ENCODE measurements at places on chromosomes 1 and 21.

DNA sequence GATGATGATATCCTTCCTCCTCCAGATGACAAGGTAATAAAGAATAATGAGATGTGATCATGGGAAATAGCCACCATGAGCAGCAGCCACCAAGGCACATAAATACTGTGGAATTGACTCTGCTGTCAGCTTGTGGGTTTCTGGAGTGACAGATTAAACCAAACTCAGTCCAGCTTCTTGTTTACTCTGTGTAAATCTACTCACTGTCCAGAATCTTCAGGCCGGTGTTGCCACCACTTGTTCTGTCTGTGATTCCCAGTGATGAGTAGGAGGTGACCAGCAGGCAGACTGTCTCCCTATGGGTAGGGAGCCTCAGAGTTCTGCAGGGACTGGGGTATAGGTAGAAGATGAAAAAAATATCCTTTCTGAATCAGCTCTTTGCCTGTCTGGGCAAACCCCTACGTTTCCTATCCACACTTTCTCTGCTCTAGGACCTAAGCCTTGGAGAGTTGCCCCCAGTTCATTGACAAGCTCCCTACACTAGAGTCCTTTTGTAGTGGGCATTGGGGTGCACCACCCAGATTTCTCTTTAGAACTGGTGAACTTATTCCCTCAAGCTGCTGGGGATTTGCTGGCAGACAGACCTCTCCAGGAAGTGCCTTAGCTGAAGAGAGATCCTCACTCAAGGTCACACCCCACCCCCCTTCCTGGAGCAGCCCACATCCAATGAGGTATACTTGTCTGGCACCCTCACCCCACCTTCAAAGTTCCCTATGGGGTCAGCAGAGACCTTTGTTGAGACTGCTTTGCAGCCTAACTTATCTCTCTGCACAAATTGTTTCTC, 47.6 kb downstream of the ATP1A1 start:
- DNase-seq = no peak

DNA sequence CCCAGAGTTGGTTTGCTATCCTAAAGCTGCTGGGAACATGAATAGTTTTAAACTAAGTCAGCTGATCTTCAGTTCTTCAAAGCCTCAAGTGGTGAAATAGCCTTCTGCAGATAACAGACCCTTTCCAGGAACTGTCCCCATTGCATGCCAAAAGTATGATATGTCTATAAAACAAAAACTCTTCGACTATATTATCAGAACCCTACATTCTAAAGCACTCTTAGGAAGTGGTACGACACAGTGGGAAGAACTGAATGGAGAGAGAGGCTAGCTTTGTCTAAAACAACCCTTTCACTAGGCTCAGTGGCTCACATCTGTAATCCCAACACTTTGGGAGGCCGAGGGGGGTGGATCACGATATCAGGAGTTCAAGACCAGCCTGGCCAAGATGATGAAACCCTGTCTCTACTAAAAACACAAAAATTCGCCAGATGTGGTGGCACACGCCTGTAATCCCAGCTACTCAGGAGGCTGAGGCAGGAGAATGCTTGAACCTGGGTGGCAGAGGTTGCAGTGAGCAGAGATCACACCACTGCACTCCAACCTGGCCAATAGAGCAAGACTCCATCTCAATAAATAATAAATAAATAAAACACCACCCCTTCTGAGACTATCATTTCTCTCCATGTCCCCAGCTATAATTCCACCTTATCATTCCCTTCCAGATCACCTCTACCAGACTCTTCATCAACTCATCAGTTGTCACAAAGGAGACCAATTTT, 2.2 kb upstream of the FRRS1 start:
- DNase-seq = no peak

DNA sequence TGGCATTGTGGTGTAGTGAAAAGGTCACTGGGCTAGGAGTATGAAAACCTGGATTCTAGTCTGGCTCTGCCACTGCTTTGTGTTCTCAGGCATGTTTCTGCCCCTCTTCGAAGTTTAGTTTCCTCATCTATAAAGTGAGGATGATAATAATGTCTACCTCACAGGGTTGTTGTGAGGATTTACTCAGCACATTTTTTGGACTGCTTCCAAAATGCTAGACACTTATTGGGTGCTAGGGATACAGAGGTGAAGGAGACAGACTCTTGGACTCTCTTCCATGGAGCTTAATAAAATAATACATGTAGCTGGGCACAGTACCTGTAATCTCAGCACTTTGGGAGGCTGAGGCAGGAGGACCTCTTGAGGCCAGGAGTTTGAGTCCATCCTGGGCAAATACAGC, 3.6 kb downstream of the KIF2C start:
- DNase-seq = no peak

GRCh38 chr1:168520052-168520751, 23.6 kb downstream of the XCL2 start:
- DNase-seq = peak; percentile 39

DNA sequence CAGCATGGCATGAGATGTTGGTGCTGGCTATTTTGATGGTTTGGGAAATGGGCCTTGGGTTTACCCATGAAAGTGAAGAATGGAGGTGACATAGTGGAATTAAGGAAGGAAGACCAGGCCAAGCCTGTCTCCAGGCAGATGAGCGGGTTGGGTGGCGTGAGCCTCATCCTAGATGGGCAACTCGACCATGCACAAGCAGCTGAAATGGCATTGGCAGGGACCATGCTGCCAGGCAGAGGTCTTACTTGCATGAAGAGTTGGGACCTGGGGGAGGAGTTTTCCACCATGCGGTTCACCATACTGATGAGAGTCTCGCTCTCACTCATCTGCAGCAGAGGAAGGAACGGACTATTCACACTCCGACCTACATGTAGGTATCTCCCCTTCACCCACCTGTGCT, 37.5 kb upstream of the GOLT1A start:
- no peak for DNase-seq

DNA sequence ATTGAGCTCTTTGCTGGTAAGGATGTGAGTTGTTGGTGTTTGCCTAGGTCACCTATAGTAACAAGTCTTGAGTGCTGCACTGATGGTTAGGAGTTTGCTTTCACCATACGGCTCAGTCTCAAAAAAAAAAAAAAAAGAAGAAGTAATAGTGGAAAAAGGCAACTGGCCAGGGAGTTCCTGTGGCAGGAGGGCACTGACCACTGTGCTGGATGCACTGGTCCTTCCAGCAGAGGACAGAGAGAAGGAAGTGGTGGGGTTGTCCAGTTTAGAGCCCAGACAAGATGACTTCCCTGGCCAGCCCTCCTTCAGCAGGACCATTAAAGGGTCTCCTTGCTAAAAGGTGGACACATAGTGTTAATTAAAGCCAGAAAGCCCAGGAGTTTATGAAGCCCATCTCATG, 11.9 kb upstream of the PTCH2 start:
- no peak for DNase-seq

- peak; percentile 93 for DNase-seq
Observed at GRCh38 chr1:1307923-1308755, at the start of the genes ACAP3 and PUSL1. TSS of gene ACAP3 (minus strand) at chr1:1307930. CDS start at chr1:1307815, 115 bp downstream. TSS of gene PUSL1 (plus strand) at chr1:1308597. CDS start at chr1:1308644, 47 bp downstream.

DNA sequence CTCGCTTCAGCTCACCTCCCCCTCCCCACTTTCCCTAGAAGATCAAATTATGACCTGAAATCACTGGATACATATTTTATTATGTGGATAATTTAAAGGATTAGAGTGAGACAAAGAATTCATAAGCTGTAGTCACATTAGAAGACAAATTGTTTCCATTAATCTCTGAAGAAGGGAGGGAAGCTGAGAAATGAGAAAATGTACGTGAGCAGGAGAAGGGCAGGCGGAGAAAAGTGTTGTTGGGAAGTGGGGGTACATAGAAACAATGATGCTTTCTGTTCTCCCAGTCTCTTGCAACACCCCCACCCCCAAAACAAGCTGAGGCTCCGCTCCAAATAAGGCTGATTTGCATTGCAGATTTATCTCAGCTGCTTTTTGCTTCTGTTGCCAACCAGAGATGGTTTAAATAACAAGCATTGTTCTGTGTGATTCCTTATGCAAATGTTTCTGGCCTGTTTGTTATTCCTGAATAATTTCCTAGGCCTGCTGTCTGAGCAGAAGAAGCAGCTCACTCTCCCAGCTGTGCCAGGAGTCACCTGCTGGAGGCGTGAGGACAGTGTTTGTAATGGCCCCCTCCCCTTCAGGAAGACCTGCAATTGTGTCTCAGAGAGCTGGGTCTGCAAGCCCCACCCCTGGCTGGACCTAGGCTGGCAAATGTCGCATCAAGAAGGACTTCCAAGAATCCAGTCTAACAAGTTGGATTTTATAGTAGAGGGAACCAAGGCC, 121.8 kb upstream of the TNR start:
- DNase-seq = no peak

DNA sequence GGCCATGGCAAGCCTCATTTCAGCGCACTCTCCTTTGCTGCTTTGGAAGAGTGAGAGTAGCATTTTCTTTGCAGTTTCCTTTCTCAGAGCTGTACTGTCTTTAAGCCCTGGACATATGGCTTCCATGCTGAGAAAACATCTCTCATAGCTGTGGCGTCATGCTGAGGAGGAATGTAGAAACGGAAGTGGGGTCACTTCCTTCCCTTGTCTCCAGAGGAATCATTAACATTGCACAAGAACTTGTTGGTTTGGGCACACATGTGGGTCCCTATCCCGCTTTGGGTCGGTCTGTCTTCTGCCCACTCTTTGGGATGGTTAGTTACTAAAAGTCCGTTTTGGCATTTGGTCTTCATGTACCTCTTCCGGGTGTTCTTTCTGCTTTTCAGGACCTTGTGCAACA, 5.6 kb downstream of the MFN2 start:
- DNase-seq = no peak

GRCh38 chr1:114581335-114582287, at the start of gene BCAS2:
TSS of gene BCAS2 (minus strand) at chr1:114581615. CDS start at chr1:114581591, 24 bp downstream.
- peak; percentile 94 for DNase-seq

- DNase-seq = peak; percentile 57
Observed at GRCh38 chr1:223248770-223249140, 105.7 kb upstream of the TLR5 start.

- DNase-seq = no peak
Observed at GRCh38 chr1:18240906-18241305, 133.3 kb downstream of the IGSF21 start.

Data from CD4-positive, alpha-beta T cell treated with Interleukin-17A for 4 hours (primary cell).